ENCODE measurements at places on chromosomes 11 and 22.

DNA sequence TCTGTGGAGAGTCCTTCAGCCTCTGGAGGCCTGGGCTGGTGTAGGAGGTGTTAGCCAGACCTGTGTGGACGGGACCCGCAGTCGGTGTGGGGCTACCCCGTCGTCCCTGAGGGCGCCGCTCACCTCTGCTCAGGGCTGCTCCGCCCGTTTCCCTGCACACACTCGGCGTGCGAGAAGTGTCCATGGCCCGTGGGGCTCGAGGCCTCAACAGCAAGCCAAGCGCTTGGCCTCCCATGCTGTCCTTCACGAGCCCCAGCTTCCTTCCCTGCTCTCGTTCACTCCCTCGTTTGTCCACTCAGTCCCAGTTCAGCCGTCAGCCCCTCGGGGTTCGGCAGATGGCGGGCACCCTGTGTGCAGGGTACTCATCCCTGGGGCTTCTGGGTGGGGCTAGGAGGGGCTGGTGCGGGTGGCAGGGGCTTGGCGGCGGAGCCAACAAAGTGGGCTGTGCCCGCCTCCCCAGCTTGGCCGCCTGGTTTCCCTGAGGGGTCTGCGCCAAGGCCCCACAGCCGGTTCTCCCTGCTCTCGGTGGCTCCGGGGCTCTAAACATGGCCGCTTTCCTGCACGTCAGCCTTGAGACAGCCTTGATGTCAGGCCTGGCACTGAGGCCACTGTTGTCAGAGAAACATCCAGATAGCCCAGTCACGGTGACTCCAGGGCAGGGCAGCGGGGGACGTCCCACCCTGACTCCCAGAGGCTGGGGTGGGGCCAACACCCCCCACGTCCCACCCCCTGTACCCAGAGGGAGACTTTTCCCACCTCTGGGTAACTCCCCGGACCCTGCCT is 3.3 kb downstream of the MUC6 start:
- no peak for DNase-seq

GRCh38 chr11:9888938-9889337 is 225.1 kb downstream of the SWAP70 start:
- DNase-seq = no peak

- no peak for DNase-seq
Measured at GRCh38 chr11:44831605-44832394, 105.0 kb downstream of the TSPAN18 start.

- DNase-seq = no peak
Measured at GRCh38 chr11:70713086-70713835, 314.9 kb downstream of the CTTN start.

DNA sequence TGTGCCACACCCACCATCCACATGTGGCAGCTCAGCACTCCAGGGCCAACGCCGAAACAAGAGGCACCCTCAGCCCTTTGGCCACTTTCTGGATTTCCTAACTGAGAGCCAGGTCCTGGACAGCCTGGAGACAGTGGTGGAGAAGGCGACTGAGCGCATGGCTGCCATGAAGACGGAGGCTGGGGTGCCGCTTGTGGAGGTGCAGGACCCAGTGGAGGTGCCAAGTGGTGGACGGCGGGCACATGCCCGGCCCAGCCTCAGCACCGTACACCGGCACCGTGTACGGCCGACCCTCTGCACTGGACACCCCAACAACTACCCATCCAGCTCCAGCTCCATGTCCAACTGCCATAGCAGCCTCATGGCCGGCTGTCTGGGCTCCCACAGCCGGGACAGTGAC is 1.5 kb downstream of the CCDC116 start:
- DNase-seq = no peak

GRCh38 chr11:116500947-116501602 is 271.7 kb downstream of the BUD13 start:
- no peak for DNase-seq

- DNase-seq = no peak
Measured at GRCh38 chr22:38923463-38924346, 33.7 kb upstream of the APOBEC3A start.

DNA sequence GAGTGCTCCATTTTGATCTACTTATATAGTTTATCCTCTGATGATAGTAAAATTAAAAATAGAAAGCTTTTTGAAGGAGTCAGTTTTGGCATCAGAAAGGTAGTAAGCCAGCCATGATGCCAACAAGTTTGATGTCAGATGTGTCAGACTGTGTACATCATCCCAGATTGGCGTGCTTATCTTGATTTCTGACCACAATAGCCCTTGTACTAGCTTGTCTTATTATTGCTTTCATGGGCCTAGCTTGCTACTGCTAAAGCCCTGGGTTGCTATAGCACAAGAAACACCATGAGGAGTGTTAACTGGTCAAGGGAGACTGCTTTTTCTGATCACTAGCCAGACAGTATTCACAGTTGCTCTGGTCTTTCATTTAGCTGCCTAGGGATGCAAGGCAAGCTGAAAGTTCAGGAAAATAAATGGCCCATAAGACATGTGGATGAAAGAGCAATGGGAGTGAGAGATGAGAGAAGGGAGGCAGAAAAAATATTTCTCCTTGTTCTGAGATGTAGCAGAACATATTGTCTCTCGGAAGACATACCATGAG is 1038.5 kb downstream of the JRKL start:
- DNase-seq = no peak

DNA sequence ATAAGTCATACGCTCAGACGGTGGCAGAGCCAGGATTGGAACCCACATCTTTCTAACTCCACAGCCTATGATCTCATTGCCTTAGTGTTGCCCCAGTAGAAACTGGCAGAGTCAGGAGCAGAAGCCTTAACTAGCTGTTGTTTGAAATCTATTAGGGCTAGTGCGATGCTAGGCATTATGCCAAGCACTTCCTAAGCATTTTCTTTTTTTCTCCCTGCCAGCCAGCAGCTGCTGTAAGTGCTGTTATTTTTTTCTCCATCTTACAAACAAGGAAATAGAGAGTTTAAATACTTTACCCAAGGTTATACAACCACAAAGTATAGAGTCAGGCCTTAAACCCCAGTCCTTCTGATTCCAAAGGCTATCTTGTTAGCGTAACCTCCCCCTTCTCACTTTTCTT is 161.0 kb upstream of the SORL1-AS1 start:
- DNase-seq = no peak

DNA sequence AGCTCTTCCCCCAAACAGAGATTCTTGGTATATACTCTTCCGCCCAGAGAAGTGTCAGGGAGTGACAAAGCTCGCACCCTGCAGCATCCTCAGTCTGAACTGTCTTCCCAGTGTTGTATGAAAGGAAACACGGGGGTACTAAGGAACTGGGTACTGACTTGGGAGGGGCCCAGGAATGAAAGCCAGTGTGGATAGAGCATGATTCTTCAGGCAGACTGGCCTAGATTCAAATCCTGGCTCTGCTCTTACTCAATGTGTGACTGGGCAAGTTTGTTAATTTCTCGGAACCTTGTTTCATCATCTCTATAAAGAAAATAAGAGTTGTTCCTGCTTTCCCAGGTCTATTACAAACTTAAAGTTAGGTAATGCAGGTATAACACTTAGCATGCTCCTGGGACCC is 266.0 kb upstream of the NARS2 start:
- DNase-seq = no peak

- DNase-seq = no peak
Measured at GRCh38 chr11:121018746-121019145, 5.2 kb upstream of the TBCEL start.

GRCh38 chr11:14764579-14765527 is 121.2 kb downstream of the PDE3B start:
- no peak for DNase-seq

GRCh38 chr11:27184458-27185312 is 144.1 kb downstream of the BBOX1 start:
- DNase-seq = peak; percentile 62

GRCh38 chr11:106001304-106002012 is 20.6 kb downstream of the MSANTD4 start:
- DNase-seq = no peak

DNA sequence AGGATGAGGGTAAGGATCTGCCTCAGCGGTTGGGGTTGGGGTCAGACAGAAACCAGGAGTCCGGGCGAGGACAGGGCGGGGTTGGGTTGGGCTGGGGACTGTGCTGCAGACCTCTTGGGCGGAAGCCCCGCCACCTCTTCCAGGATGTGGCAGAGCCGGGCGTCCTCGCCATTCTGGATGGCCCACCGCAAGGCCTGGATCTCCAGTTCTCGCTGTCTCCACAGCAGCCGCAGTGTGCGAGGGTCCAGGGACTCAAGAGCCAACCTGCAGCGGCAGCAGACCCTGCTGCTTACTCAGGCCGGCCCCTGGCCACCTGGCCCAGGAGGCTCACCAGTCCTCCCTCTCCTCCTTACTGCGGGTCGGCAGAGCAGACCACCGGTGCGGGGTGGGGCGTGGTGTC is 2.0 kb downstream of the LMNTD2 start:
- DNase-seq = no peak

DNA sequence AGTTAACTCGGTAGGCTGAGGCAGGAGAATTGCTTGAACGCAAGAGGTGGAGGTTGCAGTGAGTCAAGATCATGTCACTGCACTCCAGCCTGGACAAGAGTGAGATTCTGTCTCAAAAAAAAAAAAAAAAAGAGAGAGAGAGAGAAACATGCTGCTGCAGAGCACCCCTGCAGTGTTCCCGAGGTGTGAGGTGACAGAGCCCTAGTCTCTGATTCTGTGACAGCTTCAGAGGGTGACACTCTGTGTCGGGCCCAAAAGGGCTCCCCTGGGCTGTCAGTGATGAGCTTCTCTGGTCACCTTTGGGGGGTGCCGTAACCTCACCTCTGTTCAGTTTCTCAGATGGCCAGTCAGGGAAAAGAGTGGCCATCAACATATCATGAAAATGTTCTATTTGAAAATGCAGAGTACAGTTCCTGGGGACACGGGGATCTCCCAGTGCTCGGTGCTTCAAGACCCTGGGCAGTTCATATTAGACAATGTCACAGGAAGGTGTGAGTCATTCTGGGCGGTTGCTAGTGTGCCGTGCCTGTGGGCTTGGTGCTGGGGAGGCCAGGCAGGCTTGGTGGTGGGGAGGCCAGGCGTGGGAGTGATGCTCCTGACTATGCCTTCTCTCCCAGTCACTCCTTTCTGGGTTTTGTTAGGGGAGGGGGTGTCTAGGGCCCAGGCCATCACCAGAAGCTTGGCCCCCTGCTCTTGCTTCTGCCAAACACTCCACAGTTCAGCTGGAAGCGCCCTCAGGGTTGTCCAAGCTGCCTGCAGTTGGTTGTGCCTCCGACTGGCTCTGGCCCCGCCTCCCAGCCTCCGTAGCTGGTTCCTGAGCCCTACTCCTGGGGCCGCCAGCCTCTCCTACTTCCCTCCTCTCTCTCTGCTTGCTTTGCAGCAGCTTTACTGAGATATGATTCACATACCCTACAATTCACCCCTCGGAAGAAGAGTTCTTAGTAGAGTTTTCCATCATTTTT is 52.5 kb upstream of the CLDN5 start:
- peak; percentile 2 for DNase-seq

DNA sequence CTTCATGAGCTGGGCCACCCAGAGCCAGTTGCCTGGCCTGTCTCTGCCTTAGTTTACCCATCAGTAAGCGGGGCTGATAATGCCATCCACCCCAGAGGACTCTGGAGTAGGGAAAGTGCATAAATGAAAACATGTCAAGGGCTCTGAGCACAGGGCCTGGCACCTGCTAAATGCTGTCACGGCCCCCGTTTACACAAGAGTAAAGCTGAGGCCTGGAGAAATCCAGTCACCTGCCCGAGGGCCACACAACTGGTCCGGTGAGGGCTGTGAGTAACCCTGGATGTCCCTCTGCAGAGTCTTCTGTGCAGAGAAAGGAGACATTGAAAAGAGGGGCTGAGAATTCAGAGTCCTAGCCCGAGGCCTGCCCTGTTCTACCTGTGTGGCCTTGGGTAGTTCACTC is 110.6 kb upstream of the ANO1 start:
- no peak for DNase-seq

DNA sequence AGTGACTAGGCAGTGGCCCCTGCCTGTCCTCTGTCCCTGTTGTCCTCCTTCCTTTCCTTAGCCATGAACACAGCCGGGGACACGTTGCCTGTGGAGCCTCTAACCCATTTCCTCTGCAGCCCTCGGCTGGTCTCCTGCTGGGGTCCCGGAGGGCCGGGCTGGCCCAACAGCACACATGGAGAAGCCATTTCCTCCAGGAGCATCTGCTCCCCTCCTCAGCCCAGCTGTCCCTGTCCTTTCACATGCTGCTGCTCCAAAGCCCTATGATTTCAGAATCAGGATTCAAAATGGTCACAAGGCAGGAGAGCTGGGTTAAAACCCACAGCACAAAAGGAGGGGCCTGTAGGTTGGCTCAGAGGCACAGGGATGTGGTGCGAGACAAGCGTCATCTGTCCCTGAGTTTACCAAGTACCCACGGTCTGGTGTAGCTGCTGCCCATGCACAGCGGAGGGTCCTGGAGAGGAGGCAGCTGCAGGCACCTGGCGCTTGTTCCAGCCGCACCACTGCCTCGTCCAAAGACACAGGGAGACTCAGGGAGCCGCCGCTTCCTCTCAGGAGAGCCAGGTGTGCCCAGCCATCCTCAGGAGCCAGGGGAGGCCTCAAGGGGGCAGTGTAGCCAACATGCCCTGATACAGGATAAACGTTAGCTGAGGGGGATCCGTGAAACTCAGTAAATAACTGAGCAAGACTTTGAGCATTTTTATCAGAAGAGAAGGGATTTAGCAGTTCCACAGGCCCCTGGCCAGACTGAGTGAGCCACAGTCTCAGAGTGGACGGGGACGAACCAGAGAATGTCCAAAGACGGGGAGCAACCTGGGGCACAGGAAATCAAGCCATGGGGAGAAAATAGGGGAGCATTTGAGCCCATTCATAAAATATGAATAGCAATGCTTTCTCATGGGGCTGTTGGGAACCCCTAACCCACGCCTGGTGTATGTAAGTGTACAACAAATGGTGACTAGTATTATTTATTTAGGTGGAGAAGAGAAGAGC is 3.9 kb upstream of the VSIG10L2 start:
- peak; percentile 14 for DNase-seq

- DNase-seq = peak; percentile 70
Measured at GRCh38 chr11:59175091-59175501, 3.2 kb downstream of the DTX4 start.

- peak; percentile 25 for DNase-seq
Measured at GRCh38 chr11:74685905-74686304, 45.3 kb downstream of the CHRDL2 start.

DNA sequence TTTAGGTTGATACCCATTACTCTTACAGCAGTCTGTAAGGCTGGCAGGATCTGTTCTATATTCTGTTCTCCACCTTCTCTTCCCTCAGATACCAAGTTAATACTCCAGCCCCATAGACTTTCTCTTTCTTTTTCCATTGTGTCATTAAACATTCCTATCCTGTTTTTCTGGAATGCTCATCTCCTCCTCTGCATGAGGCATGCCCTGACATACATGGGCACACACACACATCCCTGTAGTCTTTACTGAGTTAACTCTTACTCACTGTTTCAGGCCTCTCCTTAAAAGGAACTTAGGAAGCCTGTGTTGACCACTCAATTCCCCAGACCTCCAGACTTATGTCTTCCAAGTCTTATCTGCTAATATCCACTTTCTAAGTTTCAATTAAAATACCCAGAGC is 476.8 kb downstream of the METTL15 start:
- DNase-seq = no peak

- DNase-seq = no peak
Measured at GRCh38 chr11:60931917-60932316, 7.7 kb downstream of the TMEM132A start.

GRCh38 chr22:19064354-19065054 is 57.7 kb downstream of the DGCR2 start:
- no peak for DNase-seq

GRCh38 chr22:36366291-36366708 is 21.5 kb downstream of the MYH9 start:
- DNase-seq = no peak
